B cell (primary cell): ENCODE measurements at places on chromosomes 1 and 21. TPM values are rescaled to one million over a fixed set of nuclear protein-coding genes. Genes with fewer than 3 reads are reported as not detected.

Gene NBPF19
- total RNA-seq: 38.1 and 41.2 TPM in 2 replicates

Gene PLA2G2C
- total RNA-seq: 0.10 TPM in 1 of 2 replicates, not detected in the other

DNA sequence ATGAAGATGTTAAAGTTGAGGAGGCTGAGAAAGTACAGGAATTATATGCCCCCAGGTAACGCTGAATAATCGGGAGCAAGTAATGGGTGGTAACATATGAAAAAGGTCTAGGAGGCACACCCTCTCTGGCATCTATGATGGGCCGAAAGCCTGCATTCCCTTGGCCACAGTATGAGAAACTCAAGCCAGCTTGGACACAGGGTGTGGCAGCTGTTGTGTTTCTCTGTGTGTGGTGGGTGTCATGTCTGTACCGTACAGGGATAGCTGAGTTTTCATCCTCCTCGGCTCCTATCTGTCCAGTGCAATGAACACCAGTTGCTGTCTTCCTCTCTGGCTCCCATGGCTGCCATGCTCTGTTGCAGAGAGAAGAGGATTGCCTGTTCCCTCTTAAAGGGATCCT is 32.9 kb downstream of the NBPF3 start:
- DNase-seq: no peak

GRCh38 chr1:53362851-53363642 is 35.2 kb upstream of the LRP8 start:
- no peaks in the 10 kb centered on the region for H3K27me3 ChIP-seq
- H3K4me1 ChIP-seq: peaks cover 23% of the 10 kb centered on the region
- no peak overlapping the region for H3K27ac ChIP-seq
- H3K4me3 ChIP-seq: no peak overlapping the region
- no peak for DNase-seq

DNA sequence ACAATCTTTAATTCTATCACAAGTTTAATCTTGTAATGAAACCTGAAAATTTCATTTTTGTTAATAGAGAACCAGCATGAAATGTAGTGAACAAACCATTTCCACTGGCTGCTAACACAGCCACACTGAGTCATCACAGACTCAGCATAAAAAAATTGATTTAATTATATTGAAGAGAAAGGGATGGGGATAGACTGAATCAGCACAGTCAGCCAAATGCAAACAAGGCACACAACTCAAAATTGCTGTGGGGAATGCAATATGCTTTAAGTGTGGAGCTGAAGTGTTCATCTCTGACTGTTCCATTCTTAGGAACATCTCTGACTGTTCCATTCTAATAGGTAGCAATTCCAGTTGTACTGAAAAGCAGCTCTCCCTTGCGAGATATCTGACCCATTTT is 299.8 kb downstream of the MRPL39 start:
- no peak for DNase-seq
- H3K36me3 ChIP-seq: no peaks in the 10 kb centered on the region
- H3K4me1 ChIP-seq: no peaks in the 10 kb centered on the region
- H3K4me3 ChIP-seq: no peak overlapping the region
- no peak overlapping the region for H3K27ac ChIP-seq
- no peaks in the 10 kb centered on the region for H3K27me3 ChIP-seq
